ENCODE measurements at places on chromosomes 13 and 19.

DNA sequence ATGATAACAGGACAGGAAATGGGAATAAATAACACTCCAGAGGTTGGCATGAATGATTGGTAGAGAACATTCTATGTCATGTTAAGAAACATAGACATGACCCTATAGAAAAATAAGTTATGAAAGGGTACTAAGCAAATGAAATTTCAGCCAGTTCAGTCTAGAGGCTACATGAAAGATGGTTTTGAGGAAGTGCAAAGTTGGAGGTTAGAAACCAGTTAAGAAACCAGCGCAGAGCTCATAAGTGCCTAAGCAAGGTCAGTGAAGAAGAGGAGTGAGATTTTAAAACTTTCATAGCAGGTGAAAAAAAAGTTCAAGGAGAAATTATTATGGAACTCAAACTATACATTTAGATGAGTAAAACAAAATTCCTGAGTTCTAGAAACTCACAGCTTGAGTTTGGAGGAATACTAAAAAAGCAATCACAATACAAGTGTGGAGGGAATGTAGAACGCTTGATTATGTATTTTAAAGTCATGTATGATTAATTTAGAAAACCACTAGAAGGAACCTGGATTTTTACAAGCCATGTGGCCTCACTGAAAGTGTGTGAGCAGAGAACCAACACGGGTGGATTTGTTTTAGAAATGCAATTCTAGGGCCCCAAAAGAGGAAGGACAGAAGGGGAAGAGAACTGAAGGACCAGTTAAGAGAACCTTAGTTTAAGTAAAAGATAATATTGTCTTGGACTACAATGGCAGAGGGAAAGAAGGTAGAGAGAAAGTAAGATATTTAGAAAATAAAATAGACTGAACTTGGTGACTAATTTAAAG lies 162.4 kb downstream of the PCDH20 start:
- no peak for DNase-seq

DNA sequence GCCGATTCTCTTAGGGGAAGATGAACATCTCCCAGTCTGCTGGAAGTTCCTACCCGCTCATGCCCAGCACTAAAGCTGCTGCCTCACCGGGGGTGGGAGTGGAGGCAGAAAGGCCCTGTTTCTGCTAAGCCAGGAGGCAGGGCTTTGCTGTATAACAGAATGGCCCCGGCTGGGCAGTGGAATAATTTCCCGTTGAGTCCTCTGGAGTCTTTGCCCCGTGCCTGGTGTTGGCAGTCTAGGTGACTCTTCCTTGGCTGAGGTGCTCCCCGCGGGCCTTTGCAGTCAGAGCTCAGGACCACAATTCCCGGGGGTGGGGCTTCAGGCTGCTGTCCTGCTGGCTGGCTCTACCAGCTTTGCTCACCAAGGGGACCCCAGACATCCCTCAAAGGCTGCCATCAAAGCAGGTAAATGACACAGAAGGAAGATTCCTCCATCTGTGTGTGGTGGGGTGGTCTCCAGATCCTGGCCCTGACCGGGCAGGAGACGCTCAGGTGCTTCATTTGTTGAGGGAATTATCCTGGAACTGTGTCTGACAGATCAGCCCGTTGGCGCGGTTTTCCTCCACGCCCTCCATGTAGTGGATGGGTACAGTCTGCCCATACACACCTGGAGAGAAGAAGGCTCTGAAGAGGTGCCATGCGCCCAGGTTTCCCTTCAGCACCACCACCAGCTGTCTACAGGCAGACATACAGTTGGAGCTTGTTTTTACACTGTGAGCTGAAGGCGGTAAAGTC lies 209.9 kb downstream of the TEX29 start:
- DNase-seq: no peak

DNA sequence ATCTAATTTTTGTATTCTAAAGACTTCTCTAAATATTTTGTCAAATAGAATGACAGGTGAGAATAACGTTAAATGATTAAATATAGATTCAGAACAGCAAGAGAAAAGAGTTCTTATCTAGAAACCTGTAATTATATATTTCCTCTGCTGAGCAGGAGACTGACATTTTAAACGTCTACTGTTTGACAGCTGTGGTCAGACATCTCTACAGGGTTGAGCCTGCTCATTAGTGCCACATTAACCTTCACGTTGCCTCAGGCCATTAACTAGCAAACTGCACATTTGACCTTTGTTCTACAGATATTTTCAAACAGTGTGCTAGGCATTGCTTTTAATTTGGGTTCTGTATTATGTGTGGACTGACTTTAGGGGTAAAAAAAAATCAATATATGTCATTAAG lies 347.5 kb downstream of the GPC5 start:
- no peak for DNase-seq

DNA sequence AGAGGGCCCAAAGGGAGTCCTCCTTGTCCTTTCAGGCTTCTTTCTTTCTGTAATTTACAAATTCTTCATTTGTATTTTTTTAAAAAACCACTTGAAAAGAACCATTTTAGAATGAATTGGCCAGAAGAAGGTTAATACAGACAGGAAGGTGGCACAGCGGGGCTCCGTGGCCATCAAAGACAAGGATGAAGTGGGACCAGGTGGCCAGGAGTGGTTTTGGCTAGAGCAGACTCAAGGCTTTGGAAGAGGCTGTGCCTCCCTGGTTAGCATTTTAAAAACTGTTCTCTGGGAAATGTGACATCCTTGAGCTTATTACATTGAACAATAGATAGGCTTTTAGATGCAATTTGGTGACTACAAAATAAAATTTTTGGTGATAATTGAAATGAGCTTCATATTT lies 48.4 kb downstream of the ATP8A2 start:
- no peak for DNase-seq

DNA sequence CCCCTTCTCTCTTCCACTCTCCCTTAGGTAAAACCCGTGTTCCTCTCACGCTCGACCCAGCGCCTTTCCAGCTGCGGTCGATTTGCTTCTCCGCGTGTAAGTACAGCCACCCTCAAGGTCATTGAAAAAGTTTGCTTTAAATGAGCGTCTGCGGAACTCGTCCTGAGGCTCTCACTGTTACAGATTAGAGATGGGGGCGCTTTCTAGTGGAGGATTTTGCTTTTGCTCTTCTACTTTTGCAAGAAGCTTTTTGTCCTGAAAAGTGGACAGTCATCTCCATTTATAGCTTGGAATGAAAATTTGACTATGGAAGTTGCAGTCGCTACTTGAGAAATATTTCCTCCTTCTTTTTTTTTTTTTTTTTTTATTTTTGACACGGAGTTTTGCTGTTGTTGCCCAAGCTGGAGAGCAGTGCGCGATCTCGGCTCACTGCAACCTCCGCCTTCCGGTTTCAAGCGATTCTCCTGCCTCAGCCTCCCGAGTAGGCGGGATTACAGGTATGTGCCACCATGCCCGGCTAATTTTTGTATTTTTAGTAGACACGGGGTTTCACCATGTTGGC lies 595 bp upstream of the RAB20 start:
- no peak for DNase-seq

GRCh38 chr13:21117104-21117809 lies 55.9 kb upstream of the LATS2 start:
- no peak for DNase-seq

- DNase-seq: no peak
Observed at GRCh38 chr13:26509491-26509890, 48.0 kb upstream of the WASF3 start.

DNA sequence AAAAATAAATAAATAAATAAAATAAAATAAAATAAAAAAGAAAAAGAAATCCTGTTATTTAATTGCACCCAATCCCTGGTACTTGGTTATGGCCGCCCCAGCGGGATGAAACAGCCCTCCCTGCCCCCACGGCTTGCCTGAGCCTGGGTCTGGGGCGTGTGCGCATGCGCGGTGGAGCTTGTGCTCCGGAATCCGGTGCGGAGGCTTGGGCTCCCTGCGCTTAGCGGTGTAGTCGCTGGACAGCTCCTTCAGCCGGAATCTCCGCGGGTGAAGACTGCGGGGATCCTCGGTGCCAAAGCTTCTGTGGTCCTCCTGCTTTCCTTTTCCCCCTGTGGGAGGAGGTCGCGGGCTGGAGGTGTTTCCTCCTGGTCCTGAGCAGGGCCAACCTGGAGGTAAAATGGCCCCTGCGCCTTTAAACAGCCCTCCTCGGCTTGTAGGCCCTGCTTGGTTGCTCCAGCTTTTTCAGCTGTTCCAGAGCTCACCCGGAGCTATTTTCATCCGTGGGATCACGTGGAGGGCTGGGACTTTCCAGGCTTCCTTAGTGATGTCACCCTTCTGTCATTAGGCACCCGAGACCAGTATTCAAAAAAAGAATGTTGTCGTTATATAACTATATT lies at the start of gene PLA2G4C:
Gene PLA2G4C, minus strand, starts transcription at position 468 of the 617 bp plus-strand sequence. CDS start 4,288 bp downstream, outside the sequence.
- DNase-seq: no peak

GRCh38 chr19:40704491-40705361 lies 12.0 kb downstream of the COQ8B start:
- no peak for DNase-seq

DNA sequence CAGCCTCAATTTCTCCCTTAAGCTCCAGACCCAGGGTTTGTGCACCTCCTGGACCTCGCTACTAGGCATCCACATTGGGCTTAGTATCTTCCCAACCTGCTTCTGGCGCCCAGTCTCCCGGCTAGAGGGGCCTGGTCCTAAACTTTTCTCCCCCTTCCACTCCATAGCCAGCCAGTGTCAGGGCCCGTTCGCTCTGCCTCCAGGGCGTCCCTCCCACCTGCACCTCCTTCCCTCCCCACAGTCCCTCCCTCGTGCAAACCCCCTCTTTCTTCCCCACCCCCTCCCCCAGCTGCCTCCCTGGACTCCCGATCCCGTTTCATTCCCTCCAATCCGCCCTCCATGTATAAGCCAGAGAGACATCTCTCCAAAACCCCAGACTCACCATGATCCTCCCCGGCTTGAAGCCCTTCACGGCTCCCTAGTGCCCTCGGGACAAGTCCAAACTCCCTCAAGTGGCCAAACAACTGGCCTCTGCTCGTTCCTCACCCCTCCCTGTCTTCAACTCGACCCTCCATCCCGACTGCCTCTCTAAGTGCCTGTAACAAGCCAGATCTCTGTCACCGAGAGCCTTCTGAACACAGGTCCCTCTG lies 997 bp upstream of the SAMD4B start:
- no peak for DNase-seq

GRCh38 chr13:25132751-25133390 lies 36.9 kb downstream of the PABPC3 start:
- no peak for DNase-seq

- no peak for DNase-seq
Observed at GRCh38 chr19:33819506-33819879, 22.8 kb downstream of the KCTD15 start.

DNA sequence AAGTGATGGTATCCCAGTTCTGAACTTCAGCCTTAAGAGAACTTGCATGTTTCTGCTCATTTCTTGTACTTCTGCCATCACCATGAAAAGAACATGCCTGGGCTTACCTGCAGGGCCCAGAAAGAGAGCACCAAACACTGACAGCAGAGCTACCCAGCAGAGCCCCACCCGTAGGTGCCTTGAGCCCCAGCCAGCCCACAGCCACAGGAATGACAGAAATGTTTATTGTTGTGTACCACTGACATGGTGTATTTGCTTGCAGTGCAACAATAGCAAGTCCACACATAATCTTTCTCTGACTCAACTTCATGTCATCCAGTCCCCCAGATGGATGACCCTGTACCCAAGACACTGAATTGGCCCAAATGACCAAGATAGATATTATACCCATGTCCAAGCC lies 195.2 kb downstream of the TSHZ3 start:
- no peak for DNase-seq

- DNase-seq: no peak
Observed at GRCh38 chr19:38015216-38015615, 108.2 kb downstream of the SIPA1L3 start.

DNA sequence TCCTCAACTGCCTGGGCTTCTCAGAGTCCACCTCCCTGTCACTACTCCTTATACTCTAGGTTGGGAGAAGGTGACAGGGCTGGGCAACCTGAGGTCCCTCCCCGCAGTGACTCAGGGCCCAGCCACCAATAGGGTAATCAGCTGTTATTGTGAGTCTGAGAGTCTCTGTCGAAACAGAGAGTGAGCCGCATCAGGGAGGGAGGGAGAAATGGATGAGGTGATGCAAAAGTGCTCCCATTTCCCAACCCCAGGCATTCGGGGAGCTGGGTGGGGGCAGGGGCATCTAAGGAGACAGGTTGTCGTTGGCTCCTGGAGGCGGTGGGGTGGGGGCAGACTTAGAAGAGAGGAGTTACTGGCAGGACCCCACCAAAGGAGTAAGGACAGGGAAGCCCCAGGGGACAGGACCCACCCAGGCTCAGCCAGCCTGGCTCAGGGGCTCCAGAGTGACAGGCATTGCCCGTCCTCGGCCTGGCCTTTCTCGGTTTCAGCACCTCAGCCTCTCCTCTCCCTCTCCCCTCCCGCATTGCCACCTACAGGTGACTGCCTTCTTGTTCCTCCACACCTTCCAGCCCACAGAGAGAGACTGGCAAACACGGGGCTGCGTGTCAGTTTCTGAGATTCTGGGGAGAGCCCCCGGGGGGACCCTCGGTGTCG lies at the start of gene DMKN:
Gene DMKN, minus strand, starts transcription at position 22 of the 654 bp plus-strand sequence. CDS start 174 bp downstream, outside the sequence.
- DNase-seq: no peak

GRCh38 chr13:80921971-80922370 lies 581.0 kb upstream of the SPRY2 start:
- no peak for DNase-seq

DNA sequence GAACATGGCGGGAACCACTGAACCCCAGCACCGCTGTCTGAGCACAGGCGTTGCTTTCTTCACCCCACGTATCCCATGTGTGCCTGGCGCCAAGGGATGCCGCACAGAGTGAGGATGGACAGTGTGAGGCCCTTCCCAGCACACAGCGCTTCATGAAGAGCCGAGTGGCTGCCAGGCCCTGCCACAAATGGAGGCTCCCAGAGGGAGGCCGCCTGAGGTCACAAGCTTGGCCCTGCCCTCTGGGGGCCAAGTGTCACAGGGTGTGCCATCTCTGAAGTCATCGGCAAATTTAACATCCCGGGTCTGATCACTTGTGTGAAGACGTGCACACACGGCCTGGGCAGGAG lies 24.4 kb downstream of the MPND start:
- DNase-seq: no peak

DNA sequence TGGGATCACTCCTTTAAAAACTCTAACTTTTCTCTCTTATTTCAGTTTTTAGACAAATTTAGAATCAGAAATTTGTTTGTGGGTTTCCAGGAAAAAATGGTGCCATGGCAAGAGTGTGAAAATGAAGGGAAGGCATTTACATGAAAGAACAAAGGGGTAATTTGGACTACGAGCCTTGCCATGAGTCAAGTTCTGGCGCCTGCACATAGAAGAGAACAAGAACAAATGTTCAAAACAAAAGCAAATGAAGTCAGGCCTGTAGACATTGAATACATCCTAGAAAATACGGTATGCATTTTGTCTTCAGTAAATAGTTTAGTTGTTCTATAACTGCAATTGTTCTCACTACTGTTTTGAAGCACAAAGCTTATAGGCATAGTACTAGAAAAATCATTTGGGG lies 1390.5 kb downstream of the EFNB2 start:
- DNase-seq: no peak

DNA sequence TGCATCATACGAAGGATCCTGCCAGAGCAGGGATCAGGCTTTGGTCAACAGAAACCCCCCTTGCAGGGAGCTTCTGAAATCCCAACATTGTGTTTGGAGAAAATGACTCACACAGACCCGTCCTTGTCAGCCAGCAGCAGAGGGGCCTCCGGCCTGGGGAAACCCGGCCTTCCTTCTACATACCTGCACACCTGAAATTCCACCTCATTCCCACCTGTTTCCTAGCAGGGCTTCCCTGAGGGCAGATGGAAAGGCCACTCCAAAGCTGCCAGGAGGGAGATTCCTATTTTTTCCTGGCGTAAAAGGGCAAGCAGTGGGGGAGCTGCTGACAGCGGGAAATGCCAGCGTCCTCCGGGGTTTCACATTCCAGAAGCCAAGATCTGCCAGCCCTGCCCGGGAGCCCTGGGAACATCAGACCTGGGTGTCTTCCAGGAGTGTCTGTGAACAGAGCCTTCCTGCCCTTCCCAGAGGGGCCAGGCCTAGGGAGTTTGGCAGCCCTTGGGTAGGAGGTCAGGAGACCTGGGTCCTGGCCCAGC lies 3.0 kb upstream of the IGFL1 start:
- no peak for DNase-seq

Data from cortex of kidney (tissue), 1 donor.